Uterus (tissue), 4 donors: ENCODE measurements at places on chromosomes 13 and 19. TPM values are rescaled to one million over a fixed set of nuclear protein-coding genes. Genes with fewer than 3 reads are reported as not detected.

GRCh38 chr19:10699650-10700335 lies 1.4 kb upstream of the QTRT1 start:
- no peak overlapping the region for H3K27ac ChIP-seq
- H3K27me3 ChIP-seq, result no peaks in the 10 kb centered on the region
- H3K36me3 ChIP-seq, result no peaks in the 10 kb centered on the region
- no peak overlapping the region for H3K4me3 ChIP-seq
- no peaks in the 10 kb centered on the region for H3K4me1 ChIP-seq

DNA sequence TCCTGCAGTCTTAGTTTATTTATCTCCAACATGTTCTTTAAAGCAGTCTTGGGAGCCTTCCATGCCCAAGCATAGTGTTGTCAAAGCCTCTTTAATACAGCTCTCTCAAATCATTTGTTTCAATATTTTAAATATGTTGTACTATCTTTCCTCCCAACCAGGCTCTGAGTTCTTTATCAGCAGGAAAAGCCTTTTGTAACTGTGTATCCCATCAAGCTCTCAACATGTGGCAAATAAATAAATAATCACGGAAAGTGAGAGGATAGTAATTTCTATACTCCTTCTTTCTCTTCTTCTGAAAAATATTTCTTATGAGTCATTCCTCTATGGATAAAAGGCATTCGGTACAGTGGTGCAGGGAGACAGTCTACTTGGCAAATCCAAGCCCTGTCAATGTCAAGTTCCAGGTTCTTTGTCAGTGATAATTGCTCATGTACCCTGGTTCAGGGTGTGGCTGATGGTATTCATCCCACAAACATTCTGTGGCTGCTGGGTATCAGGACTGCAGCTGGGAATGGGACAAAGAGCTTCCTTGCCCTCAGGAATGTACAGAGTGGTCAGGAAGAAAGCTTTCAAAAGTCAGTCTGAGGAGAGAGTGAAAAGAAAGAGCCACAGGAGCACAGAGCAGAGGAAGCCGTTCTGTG lies 384.3 kb downstream of the EFNB2 start:
- no peaks in the 10 kb centered on the region for H3K27me3 ChIP-seq
- DNase-seq, result no peak
- no peaks in the 10 kb centered on the region for H3K4me1 ChIP-seq
- H3K4me3 ChIP-seq, result no peak overlapping the region
- H3K36me3 ChIP-seq, result no peaks in the 10 kb centered on the region
- H3K27ac ChIP-seq, result no peak overlapping the region

DNA sequence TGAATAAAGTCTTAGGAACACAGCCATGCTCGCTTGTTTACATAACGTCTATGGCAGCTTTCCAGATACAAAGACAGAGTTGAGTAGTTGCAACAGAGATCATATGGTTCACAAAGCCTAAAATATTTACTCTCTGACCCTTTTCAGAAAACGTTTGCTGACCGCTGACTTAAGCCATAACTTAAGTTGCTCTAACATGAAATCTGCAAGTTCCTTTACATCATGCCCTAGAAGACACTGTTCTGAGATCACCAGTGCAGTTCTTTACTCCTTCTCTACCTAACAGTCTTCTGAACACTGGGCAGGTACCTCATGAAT lies 166.4 kb downstream of the DCLK1 start:
- no peak overlapping the region for H3K4me3 ChIP-seq
- DNase-seq, result no peak
- no peaks in the 10 kb centered on the region for H3K4me1 ChIP-seq
- H3K27me3 ChIP-seq, result no peaks in the 10 kb centered on the region
- no peak overlapping the region for H3K27ac ChIP-seq

- H3K27me3 ChIP-seq, result no peaks in the 10 kb centered on the region
- H3K36me3 ChIP-seq, result no peaks in the 10 kb centered on the region
- H3K4me1 ChIP-seq, result no peaks in the 10 kb centered on the region
- H3K27ac ChIP-seq, result no peak overlapping the region
- no peak overlapping the region for H3K4me3 ChIP-seq
Observed at GRCh38 chr13:51066091-51066831, 44.8 kb downstream of the C13orf42 start.

GRCh38 chr13:112952759-112953551 lies 16.1 kb upstream of the MCF2L start:
- H3K27ac ChIP-seq, result no peak overlapping the region
- H3K36me3 ChIP-seq, result no peaks in the 10 kb centered on the region
- no peak overlapping the region for H3K4me3 ChIP-seq

DNA sequence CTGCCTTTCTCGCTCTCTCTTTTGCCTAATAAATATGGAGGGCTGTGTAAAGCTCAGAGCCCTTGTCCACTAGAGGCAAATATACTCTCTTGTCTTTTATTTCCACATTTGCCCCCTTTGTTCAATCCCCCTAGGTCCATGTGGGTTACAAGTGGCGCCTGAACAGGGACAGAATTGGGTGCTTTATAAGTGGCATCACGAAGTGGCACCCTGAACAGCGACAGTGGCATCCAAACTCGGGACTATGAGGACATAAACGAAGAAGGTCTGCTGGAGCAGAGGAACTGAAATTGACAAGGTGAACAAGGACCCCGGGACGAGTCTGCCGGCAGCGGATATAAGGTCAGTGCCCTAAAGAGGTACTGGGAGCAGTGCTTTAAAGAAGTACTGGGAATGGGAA lies 4.3 kb upstream of the ZNF610 start:
- no peaks in the 10 kb centered on the region for H3K27me3 ChIP-seq
- no peak for DNase-seq
- H3K4me3 ChIP-seq, result no peak overlapping the region
- H3K4me1 ChIP-seq, result no peaks in the 10 kb centered on the region
- H3K27ac ChIP-seq, result no peak overlapping the region

DNA sequence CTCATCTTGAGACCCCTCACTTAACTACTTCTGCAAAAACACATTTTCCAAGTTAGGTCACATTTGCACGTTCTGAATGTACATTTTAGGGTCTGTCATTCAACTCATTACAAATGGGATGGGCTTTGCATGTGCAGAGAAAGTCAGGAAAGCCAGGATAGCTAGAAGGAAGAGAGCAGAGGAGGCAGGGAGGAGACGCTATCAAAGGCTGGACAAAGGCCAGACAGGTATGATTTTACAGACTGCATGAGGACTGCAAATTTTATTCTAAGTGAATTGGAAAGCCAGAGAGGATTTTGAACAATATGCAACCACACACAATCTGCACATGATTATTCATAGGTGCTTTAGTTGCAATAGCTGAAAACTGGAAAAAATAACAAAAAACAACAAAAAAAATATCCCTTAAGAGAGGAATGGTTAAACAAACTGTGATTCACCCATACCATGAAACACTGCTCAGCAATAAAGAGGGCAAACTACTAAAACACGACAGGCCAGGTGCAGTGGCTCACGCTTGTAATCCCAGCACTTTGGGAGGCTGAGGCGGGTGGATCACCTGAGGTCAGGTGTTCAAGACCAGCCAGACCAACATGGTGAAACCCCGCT lies 21.1 kb downstream of the SYDE1 start:
- H3K4me3 ChIP-seq, result no peak overlapping the region
- H3K36me3 ChIP-seq, result no peaks in the 10 kb centered on the region
- no peaks in the 10 kb centered on the region for H3K4me1 ChIP-seq
- no peak for DNase-seq
- H3K27me3 ChIP-seq, result no peaks in the 10 kb centered on the region

DNA sequence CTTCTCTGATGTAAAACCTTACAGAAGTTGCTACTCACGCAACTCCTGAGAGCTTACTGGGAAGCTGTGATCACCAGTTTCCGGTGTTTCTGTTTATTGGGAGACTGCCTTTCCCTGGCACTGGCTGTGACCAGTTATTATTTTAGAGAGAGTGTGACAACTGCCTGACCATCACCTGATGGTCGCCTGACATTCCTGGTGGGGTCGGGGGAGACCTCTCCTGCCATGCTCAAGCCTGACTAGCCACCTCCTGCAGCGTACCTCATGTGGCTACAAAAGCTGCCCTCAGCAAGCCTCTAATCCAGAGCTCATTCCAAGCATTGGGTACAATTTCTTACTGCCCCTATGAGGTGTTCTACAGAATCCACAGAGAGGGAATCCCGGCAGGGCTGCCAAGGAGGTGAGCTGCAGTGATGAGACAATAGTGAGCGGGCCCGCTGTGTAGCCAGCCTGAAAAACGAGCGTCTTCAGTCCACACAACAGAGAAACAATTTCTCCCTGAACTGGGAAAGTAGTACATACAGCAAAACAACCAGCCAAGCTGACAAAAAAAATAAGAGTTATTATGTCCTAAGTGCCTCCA lies 28.7 kb downstream of the GJA3 start:
- H3K27ac ChIP-seq, result no peak overlapping the region
- DNase-seq, result no peak
- peaks cover 21% of the 10 kb centered on the region for H3K27me3 ChIP-seq
- no peaks in the 10 kb centered on the region for H3K36me3 ChIP-seq
- peaks cover 5% of the 10 kb centered on the region for H3K4me1 ChIP-seq

GRCh38 chr19:4966591-4966990 lies 2.3 kb upstream of the KDM4B start:
- H3K27me3 ChIP-seq, result no peaks in the 10 kb centered on the region
- H3K4me1 ChIP-seq, result no peaks in the 10 kb centered on the region
- no peak overlapping the region for H3K4me3 ChIP-seq
- DNase-seq, result no peak

- H3K4me3 ChIP-seq, result peak overlapping the region; percentile 45
- H3K4me1 ChIP-seq, result peaks cover 11% of the 10 kb centered on the region
- H3K36me3 ChIP-seq, result no peaks in the 10 kb centered on the region
- peak overlapping the region; percentile 9 for H3K27ac ChIP-seq
Observed at GRCh38 chr19:4326837-4327251, 11.8 kb downstream of the STAP2 start.

DNA sequence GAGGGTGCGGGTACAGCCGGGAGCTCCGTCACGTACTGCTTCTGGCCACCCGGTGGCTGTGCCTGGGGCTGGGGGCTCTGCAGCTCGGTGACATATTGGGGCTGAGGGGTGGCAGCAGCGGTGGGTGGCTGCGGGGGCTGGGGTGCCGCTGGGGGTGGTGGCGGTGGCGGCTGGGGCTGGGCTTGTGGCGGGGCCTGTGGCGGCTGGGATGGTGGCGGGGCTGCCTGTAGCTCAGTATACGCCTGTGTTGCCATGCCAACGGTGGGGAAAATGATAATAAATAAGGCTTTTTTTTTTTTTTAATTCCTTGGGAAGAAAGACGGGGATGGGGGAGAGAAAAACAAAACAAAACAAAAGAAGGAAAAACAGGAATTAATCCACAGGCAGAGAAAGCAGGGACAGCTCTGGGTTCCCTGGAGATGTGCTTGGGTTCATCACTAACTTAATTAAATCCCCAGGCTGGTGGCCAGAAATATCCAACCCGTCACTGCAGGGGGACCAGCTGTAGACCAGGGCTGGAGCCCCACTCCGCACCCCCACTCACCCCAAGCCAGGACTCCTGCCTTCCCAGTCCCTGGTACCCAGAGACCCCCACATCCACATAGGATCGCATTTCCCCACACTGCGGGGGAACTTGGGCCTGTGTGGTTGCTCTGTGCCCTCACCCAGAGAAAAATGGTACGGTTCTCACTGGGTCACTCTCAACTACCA lies 12.4 kb downstream of the RFX1 start:
- H3K36me3 ChIP-seq, result no peaks in the 10 kb centered on the region
- H3K27me3 ChIP-seq, result no peaks in the 10 kb centered on the region
- H3K27ac ChIP-seq, result no peak overlapping the region
- H3K4me1 ChIP-seq, result no peaks in the 10 kb centered on the region

- H3K4me1 ChIP-seq, result no peaks in the 10 kb centered on the region
- DNase-seq, result no peak
- H3K27ac ChIP-seq, result no peak overlapping the region
- H3K27me3 ChIP-seq, result no peaks in the 10 kb centered on the region
Observed at GRCh38 chr19:815079-815774, 6.5 kb downstream of the PLPPR3 start.

DNA sequence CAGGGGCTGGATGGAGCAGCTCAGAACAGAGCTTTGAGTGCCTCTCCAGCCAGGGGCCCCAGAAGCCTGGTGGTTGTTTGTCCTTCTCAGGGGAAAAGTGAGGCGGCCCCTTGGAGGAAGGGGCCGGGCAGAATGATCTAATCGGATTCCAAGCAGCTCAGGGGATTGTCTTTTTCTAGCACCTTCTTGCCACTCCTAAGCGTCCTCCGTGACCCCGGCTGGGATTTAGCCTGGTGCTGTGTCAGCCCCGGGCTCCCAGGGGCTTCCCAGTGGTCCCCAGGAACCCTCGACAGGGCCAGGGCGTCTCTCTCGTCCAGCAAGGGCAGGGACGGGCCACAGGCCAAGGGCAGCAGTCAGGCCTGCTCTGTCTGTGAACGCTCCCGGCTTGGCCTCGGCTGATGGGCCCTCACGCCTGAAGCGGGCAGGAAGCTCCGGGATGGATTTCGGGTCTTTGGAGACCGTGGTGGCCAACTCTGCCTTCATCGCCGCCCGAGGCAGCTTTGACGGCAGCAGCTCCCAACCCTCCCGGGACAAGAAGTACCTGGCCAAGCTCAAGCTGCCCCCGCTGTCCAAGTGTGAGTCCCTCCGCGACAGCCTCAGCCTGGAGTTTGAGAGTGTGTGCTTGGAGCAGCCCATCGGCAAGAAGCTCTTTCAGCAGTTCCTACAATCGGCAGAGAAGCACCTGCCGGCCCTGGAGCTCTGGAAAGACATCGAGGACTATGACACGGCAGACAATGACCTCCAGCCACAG lies at the start of gene GRK1:
GRK1 (plus strand) TSS at position 269 of the 751 bp plus-strand sequence; CDS start at position 437, 168 bp downstream.
- H3K27ac ChIP-seq, result no peak within 1 kb of the TSS
- H3K36me3 ChIP-seq, result no peaks in the 10 kb centered on the region
- peak; percentile 10 for DNase-seq
- no peaks in the 10 kb centered on the region for H3K4me1 ChIP-seq

GRCh38 chr13:33910255-33910654 lies 92.3 kb downstream of the RFC3 start:
- no peaks in the 10 kb centered on the region for H3K27me3 ChIP-seq
- no peaks in the 10 kb centered on the region for H3K4me1 ChIP-seq
- H3K4me3 ChIP-seq, result no peak overlapping the region
- H3K27ac ChIP-seq, result no peak overlapping the region

DNA sequence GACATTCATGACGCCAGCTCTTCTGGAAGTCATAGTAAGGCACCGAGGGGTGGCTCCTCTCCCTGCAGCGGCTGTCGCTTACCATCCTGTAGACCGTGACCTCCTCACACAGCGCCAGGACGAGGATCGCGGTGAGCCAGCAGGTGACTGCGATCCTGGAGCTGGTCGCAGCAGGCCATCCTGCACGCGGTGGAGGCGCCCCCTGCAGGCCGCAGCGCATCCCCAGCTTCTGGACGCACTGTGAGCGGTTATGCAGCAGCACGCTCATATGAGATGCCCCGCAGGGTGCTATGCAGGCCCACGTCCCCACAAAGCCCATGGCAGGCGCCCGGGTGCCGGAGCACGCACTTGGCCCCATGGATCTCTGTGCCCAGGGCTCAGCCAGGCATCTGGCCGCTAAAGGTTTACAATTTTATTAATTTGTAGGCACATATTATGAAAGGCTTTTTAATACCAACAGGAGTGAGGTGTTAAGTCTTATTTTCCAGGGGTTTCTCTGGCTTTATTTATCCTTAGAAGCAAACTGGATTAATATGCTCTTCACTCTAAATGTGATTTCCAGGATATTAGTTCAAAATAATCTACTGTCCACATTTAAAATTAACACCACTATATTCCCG lies 35.6 kb upstream of the PSPC1 start:
- H3K27me3 ChIP-seq, result no peaks in the 10 kb centered on the region
- no peak overlapping the region for H3K27ac ChIP-seq
- no peaks in the 10 kb centered on the region for H3K36me3 ChIP-seq
- no peak overlapping the region for H3K4me3 ChIP-seq

NACC1 gene
- total RNA-seq, result 13.6 TPM

ARHGEF1 gene
- 118 TPM for total RNA-seq

LGALS14 gene
- not detected for total RNA-seq

FFAR3 gene
- total RNA-seq, result not detected

ZNF560 gene
- total RNA-seq, result not detected

SELENOV gene
- total RNA-seq, result 0.41 TPM

LILRB3 gene
- total RNA-seq, result 3.0 TPM

TMEM59L gene
- total RNA-seq, result 7.5 TPM

CCL25 gene
- total RNA-seq, result not detected

CYP4F12 gene
- total RNA-seq, result 41.5 TPM

PRR12 gene
- total RNA-seq, result 10.9 TPM
